Type B pancreatic cell (in vitro differentiated cells): ENCODE measurements at places on chromosomes 5 and 9. TPM values are rescaled to one million over a fixed set of nuclear protein-coding genes. Genes with fewer than 3 reads are reported as not detected.

Gene DIRAS2
- total RNA-seq = 2.0 and 5.2 TPM in 2 replicates

Gene LCP2
- not detected in 2 replicates for total RNA-seq

Gene TMEM167A
- total RNA-seq = 107 and 124 TPM in 2 replicates

Gene GDA
- total RNA-seq = 8.0 and 13.4 TPM in 2 replicates

Gene SLC45A2
- 0.62 and 2.1 TPM in 2 replicates for total RNA-seq

Gene FAM153A
- 0.52 TPM in 1 of 2 replicates, not detected in the other for total RNA-seq

Gene TMEM232
- total RNA-seq = 2.4 and 6.9 TPM in 2 replicates

Gene PPP1R26
- 22.7 and 24.2 TPM in 2 replicates for total RNA-seq

Gene TUT7
- 26.5 and 49.9 TPM in 2 replicates for total RNA-seq

Gene SV2C
- total RNA-seq = 0.64 and 6.9 TPM in 2 replicates

Gene CD274
- total RNA-seq = 1.2 and 1.4 TPM in 2 replicates
